ENCODE measurements at places on chromosomes 7 and 10.

DNA sequence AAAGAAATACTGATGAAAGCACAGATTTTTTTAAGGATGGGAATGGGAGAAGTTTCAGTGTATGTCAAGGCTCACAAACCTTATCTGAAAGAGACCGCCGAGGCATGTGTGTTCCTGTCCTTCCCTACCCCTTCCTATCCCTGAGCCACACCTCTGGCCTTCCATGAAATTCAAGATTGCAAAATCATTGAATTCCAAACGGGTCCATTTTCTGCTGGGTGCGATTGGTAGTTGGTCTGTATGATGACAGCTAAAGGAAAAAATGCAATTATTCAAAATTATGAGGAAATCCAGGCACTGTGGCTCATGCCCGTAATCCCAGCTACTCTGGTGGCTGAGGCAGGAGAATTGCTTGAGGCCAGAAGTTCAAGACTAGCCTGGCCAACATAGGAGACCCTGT, 170.1 kb downstream of the ARHGAP12 start:
- DNase-seq, result no peak

- DNase-seq, result no peak
Measured at GRCh38 chr7:20193873-20194272, 23.3 kb downstream of the MACC1 start.

DNA sequence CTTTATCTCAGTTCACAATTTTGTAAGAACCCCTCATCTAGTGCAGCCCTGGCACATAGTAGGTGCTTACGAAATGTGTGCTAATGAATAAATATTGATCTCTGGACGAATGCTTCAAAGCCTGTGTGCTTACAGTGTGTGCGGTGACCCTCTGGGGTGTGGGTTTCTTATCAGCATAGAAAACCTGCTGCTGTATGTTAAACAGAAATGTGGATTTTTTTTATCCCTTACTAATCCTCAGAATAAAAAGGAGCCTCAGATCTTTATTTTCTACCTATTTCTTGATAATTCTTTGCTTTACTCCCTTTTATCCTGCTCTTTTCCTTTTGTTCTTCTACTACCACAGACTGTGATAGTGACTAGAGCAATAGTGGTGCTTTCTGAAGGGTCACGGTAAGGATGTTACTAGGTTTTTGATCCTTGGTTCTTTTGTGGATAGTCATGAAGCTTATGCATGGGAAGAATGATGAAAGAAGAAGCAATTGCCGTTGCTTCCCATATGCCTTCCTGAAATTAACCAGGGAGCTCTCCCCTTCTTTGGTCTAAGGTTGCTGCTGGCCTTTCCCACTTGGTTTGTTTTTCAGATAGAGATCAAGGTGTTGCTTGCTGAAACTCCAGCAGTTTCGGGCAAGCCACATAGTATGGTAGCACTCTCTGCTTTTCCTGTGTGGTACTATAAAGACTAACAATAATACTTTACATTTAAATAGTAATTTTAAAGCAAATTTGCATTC, 44.7 kb downstream of the SPAG6 start:
- DNase-seq, result no peak

GRCh38 chr7:120729245-120729644, 128.7 kb downstream of the TSPAN12 start:
- DNase-seq, result no peak

GRCh38 chr10:89047397-89047796, 56.8 kb downstream of the FAS start:
- no peak for DNase-seq

- DNase-seq, result no peak
Measured at GRCh38 chr10:132377326-132377725, 19.7 kb upstream of the PWWP2B start.

- DNase-seq, result no peak
Measured at GRCh38 chr10:66258693-66259092, 667.1 kb upstream of the LRRTM3 start.

DNA sequence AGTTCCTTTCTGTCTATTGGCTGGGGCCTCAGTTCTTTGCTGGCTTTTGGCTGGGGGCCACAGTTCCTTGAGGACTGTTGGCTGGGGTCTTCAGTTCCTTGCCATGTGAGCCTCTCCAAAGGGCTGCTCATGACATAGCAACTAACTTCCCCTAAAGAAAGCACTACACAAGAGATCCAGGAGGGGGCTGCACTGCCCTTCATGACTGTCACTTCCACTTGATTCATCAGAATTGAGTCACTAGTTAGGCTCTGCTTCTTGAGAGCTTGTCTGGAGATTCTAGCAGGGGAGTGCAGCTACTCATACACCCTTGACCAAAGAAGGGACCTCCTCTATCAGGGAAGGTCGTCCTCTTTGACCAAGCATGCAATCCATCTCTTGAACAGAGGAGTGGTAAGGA, 38.0 kb upstream of the MKX start:
- DNase-seq, result no peak

DNA sequence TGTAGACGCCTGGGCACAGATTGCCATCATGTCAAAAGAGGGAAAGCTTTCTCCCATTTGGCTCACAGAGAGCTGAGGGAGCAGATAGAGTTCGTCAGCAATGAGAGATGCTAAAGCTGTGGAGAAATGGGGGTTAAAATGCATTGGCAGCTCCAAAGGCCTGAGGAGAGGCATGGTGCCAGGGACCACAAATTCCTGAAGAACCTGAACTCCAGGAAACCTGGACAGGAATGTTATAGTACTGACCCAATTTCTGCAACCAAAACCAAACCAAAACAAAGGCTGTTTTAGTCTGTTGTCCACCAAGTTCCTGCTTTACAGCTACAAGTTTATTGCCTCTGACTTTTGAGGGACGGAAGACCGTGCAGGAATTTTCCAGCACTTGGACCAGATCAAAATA, 575.7 kb downstream of the REEP3 start:
- DNase-seq, result no peak

- peak; percentile 33 for DNase-seq
Measured at GRCh38 chr10:132397036-132397541, at the start of gene PWWP2B. Gene PWWP2B (plus strand): TSS chr10:132397200. CDS start chr10:132397227, 27 bp downstream.

DNA sequence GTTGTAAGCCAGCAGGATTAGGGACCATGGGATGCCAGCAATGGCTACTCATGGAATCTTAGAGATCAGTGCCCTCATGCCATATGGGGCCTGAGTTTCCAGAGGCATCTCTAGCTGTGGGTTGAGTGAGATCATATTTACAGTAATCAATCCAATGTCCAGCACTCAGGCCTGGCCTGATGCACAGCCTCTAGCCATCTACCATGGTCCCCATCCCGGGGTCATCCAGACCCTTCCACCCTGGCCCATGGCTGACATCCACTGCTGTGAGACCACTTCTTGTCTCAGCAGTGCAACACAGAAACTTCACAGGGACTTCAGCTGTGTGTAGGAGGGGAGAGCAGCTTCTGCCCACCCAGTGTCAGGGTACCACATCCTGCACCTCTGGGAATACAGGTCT, 6.5 kb upstream of the ADCY1 start:
- DNase-seq, result no peak

- DNase-seq, result no peak
Measured at GRCh38 chr7:141001122-141001521, 13.6 kb downstream of the MRPS33 start.

DNA sequence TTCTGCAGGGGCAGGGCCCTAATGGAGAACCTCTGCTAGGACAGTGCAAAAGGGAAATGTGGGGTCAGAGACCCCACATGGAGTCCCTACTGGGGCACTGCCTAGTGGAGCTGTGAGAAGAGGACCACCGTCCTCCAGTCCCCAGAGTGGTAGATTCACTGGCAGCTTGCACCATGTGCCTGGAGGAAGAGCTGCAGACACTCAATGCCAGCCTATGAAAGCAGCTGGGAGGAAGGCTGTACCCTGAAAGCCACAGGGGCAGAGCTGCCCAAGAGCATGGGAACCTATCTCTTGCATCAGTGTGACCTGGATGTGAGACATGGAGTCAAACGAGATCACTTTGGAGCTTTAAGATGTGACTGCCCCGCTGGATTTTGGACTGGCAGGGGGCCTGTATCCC, 20.3 kb upstream of the GNAT3 start:
- DNase-seq, result no peak

DNA sequence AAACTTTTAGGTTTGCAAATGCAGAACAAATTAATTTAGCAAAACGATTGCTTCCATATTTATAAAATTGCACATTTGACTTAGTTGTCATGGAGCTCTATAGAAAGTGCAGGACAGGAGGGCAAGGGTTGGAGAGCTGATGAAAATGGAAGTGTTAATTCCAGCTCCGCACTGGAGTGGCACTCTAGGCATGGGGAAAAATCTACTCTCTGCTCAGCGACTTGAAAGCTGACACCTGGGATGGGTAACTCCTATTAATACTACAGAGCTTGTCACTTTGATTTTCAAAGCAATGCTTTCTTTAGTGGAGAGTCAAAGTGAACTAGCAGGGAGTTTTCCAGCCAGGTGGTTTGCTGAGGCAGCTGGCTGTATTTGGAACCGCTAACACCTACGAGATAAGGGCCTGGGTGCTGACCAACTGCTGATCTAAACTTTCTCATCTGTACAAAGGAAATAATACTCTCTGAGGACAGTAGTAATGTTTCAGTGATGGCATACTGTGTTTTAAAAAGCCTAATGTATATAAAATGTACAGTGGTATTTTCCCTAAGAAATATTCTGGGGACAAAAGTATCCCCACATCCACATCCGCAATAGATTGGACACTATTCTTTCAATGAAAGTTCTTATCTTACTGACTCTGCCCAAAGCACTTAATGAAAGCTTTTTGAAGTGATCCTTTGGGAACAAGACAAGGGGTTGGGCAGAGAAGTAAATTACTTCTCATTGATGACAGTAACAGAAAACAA, 444.3 kb downstream of the GPAM start:
- no peak for DNase-seq

- DNase-seq, result no peak
Measured at GRCh38 chr7:115953592-115954255, 76.8 kb downstream of the TFEC start.

DNA sequence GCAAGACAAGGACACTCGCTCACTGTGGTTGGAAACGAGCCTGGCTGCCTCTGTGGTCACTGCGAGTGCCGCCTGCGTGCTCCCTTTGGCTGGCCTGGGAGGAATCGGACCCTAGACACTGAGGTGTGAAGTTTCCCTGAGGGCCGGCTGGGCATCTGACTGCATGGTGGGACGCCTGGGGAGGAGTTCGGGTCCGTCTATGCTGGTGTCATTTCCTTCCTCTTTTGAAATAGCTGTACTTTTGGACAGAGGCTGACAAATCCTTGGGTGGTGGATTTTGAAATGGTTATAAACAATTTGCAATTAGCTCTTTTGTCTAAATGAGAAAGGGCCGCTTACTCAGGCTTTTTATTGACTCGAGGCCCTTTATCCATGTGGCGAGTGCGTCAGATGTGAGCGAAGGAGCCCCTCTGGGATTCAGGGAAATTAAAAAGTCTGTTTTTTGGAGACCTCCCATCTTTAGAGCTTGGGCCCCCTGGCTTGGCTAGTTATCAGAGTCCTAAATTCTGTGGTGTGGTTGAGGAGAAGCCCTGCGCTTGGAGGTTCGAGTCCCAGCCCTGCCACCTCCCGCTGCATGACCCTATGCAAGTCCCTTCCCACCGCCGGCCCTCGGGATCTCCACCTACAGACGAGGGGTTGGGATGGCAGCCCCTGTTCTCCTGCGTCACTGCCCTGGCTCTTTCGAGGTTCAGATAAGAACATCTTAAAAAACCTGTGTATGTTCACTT, 147.1 kb downstream of the RGS10 start:
- DNase-seq, result no peak

- no peak for DNase-seq
Measured at GRCh38 chr10:45380903-45381620, 7.0 kb downstream of the ALOX5 start.

DNA sequence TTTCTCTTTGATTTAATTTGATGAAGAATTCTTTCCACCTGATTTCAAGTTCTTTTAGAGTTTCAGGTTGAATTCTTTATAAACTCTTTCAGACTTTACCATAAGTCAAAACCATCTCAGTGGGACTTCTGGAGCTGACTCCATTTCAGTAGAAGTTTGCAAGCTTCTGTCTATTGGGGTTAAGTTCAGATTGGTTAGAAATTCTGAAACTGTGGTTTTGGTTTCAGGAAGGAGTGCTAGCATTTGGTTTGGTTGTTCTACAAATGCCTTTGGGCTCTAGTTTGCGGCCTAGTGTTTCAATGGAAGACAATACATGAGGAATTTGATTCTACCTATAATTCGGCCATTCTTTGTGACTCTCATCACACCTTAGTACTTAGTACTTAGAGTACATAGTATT, 176.8 kb upstream of the RHOBTB1 start:
- DNase-seq, result no peak

DNA sequence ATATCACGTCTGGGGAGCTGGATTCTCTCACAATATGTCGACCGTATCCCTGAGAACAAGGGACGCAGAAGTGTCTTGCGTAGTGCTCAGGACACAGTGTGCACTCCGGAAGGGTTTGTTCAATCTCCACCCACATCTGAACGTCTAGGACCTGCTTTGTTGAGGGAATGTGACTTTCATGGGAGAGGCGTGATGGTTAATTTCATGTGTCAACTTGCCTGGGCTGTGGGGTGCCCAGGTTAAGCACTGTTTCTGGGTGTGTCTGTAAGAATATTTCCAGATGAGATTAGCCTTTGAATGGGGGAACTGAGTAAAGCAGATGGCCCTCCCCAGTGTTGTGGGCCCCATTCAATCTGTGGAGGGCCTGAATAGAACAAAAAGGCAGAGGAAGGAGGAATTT, 80.4 kb upstream of the SFMBT2 start:
- DNase-seq, result no peak

DNA sequence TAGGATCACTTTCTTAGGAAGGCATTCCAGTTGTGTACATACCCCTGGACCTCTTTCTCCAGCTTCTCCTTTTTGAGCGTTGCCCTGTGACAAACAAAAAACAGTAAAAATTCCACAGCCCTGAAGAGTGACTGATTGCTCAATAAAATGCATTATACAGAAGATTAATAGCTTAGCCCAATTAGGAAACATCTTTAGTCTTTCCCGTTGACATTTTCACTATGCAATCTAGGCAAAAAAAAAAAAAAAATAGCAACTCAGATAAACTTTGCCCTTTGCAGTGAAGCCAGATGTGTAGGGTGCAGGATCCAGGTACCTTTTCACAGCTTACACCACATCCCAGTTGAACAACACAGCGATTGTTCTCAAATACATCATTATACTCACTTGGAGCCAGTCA, 17.9 kb downstream of the COL28A1 start:
- no peak for DNase-seq

All from stimulated activated CD8-positive, alpha-beta memory T cell treated with anti-CD3 and anti-CD28 coated beads, Interleukin-7, amount 100 ng/mL, for 1 hour (primary cell).